Heart left ventricle (tissue), 16 donors: ENCODE measurements at places on chromosomes 6 and 20. TPM values are rescaled to one million over a fixed set of nuclear protein-coding genes. Genes with fewer than 3 reads are reported as not detected.

DNA sequence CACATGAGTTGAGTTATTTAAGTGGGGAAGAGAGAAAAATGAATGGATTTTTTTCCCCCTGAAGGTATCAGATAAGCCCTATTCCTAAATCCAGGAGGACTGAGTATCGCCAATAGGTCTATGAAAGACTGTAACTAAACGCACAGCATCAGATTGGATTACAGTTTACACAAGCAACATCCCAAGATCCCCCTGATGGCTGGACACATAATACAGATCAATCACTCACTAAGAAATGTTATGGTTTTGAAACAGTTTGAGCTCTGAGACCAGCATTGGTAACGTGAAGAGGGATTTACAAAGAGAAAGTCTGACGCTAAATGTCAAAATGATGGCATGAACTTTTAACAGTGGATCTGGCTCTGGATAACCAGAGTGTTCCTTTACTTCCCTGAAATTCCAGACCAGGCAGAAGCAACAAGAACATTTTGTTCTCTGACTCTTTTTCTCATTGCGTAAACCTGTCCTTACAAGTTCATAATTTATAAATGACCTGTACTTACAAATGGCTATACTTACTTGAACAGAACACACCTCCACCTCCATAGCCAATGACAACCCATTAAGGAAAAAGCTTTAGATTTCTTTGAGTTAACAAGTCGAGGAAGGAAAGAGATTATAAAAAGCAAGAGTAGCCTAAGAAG is 131.8 kb upstream of the BEND3 start:
- no peak for DNase-seq

DNA sequence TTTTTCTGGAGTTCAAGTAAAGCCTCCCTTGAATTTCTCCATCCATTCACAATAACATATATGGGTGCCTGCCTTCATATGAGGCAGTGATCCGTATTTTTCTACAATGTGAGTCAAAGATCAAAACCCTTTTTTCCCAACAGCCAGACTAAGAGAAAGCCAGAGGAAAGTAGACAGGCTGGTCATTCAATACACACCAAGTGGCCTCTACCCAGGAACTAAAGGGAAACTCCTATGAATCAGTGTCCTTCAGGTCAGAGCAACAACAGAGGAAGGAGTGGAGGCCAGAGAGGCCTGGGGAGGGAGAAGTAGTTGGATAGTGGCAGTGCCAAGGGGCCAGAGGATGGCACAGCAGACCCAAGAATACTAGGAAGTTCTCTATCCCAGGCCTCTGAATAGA is 23.8 kb downstream of the SIM1 start:
- DNase-seq: no peak

DNA sequence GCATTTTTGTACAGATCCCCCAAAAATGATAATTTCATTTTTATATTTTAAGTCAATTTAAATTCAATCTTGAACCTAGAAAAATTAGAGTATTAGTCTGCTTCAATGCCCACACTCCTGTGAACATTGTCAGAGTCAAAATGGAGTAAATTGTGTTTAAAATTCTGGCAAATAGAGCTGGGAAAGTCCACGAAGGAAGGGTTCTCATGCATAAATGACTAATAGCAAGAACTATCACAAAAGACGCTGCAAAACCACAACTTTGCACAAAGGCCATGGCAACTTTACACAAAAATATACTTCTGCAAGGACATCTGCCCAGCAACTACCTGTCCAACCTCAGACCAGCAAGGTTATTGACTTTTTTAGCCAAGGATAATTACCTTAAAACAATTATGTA is 203.2 kb upstream of the SMLR1 start:
- DNase-seq: no peak

Gene CST2
- 0.37 TPM for total RNA-seq

DNA sequence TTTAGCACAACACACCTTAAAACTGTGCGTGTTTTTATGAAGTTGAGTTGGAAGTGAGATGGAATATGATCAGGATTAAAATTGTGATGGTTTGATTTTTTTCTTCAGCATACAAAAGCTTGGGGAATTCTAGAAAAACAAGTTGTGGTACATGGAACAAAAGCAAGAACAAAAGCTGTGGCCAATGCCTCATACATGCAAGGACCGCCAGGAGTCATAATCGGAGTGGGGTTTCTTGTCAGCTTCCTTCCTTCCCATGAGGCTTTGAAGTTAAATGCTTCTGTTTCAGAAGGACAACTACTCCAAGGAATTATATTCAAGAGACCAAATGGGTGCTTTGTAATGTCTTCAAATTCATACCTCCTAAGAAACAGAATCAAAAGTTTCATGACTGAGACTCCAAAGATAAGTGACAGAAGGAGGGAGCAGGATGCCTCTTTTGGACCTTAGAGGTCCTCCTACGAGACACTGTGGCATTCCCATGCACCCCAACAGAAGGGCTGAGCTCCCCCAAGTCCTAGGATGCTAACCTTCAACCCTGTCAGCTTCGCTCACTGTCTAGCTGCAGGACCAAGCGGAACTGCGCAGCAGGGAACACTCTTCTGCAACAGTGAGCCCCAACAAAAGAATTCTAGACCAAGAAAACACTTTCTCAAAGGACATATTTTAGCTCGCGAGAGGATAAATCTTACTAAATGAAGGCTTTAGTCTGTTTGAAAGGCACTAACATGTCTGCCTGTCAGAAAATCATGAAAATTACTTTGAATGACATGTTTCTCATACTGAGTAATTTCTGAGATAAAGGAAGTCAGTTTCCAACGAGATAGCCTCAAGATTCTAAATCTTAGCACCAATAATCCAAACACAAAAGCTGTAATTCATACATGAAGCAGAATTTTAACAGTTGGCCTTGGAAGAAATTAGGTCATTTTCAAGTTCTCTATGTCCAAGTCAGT is 108.5 kb upstream of the NHSL1 start:
- DNase-seq: no peak

GRCh38 chr6:16841241-16841640 is 80.0 kb upstream of the ATXN1 start:
- no peak for DNase-seq

Gene CST5
- not detected for total RNA-seq

Gene TMEM30A
- total RNA-seq: 64.6 TPM

- no peak for DNase-seq
Observed at GRCh38 chr6:31836047-31836473, 8.5 kb downstream of the HSPA1B start.
